ENCODE measurements at places on chromosomes 2 and 18.

- no peak for DNase-seq
Observed at GRCh38 chr18:55119434-55119833, 160.2 kb upstream of the CCDC68 start.

- DNase-seq: no peak
Observed at GRCh38 chr2:187319441-187320108, 128.5 kb downstream of the CALCRL start.

- DNase-seq: no peak
Observed at GRCh38 chr2:237700512-237701032, 73.2 kb downstream of the LRRFIP1 start.

- no peak for DNase-seq
Observed at GRCh38 chr2:3332133-3332532, 45.5 kb downstream of the EIPR1 start.

DNA sequence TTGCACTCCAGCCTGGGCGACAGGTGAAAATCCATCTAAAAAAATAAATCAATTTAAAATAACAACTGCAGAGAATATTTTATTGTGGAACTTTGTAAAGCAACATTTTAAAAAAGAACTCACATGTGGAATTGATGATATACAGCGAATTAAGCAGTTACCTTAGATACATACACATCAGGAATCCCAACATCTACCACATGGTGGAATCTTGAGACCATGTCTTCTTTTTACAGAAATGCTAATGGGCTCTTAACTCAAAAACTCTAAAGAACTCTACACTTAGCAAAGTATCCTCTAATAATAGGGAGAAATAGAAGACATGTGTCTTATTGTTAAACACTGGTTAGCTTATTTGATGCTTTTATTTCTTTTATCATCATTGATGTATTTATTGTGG lies 373.6 kb downstream of the CDH7 start:
- DNase-seq: no peak

DNA sequence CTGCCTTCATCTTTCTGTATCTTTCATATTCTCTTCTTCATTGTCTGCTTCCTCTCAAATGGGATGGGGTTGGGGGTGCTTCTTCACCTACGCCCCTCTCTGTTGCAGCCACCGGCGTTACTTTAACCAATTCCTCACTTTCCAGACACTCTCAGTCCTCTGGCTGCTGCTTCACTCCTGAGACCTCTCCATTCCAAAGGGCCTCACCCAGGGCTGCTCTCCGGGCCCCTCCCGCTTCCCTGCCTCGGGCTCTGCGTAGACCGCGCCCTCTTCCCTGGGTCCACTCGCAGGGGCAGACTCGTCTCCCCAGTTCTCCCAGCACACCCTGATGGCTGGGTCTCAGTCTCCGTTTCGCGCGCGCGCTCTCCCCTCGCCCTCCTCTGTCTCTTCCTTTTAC lies 926 bp downstream of the SERPINB8 start:
- no peak for DNase-seq

DNA sequence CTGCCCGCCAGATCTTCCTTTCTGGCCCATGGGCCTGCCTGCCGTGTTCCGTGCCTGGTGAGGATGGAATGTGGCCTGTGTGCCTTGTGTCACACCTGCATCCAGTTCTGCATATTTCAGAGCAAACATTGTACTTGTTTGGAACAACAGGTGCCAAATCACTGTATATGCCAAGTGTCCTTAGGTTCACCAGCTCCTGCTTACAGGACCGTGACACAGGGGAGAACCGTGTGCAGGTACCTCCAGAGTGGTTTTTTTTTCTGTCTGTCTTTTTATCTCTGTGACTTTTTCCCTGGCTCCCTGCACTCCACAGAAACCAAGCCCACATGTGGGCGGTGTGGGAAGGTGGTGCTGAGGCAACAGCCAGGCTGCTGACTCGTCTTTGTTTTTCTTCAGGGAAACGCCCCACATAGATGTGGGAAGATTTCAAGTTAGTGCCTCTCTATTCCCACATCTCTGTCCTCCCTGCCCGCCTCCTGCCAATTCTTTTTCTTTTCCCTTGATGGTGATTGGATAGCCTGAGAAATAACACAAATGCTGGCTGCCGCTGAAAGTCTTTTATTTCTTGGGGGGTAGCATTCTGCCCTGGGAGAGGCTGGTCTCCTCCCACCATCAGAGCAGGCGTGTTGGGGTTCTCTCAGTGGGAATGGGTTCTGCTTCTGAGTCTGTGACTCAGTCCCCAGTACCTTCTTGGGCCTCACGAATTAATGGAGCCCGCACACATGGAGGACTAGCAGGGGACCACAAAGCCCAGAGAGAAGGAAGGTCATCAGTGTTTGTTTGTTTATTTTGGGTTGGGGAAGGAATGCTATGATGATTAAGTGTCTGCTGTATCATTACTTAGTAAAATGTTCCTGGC lies 21.4 kb downstream of the GRHL1 start:
- no peak for DNase-seq
